IMR-90 (cell line): ENCODE measurements at places on chromosomes 13 and 19. TPM values are rescaled to one million over a fixed set of nuclear protein-coding genes. Genes with fewer than 3 reads are reported as not detected.
A peak's percentile ranks its signal among the peaks of the same experiment; 100 is the strongest.

TNFRSF19 gene
- 18.6 and 21.9 TPM in 2 replicates for total RNA-seq

HTR2A gene
- total RNA-seq: not detected in 2 replicates

ZNF726 gene
- 1.9 and 2.0 TPM in 2 replicates for total RNA-seq

CPB2 gene
- total RNA-seq: not detected in 2 replicates

GRCh38 chr19:42563352-42564210 is 31.1 kb downstream of the CEACAM8 start:
- peak; percentile 39 for DNase-seq

- DNase-seq: no peak
Measured at GRCh38 chr19:51361239-51361638, 4.9 kb downstream of the ETFB start.

DNA sequence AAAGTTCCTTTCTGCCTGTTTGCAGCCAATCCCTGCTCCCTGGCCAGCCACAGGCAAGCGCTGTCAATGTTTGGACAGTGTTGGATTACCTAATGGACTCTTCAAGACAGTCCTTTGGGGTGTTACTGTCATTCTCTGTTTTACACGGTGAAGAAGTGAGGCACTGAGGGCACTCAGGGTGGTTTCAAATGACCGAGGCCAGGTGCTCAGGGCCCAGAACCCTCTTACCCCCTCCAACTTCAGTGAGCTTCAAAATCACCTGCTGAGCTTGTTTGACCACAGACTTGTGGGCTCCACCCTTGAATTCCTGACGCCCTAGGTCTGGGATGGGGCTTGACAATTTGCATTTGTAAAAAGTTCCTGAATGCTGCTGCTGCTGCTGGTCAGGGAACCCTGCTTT is 97.9 kb downstream of the GGACT start:
- DNase-seq: no peak

GRCh38 chr13:98514288-98514687 is 62.6 kb downstream of the STK24 start:
- no peak for DNase-seq

DNA sequence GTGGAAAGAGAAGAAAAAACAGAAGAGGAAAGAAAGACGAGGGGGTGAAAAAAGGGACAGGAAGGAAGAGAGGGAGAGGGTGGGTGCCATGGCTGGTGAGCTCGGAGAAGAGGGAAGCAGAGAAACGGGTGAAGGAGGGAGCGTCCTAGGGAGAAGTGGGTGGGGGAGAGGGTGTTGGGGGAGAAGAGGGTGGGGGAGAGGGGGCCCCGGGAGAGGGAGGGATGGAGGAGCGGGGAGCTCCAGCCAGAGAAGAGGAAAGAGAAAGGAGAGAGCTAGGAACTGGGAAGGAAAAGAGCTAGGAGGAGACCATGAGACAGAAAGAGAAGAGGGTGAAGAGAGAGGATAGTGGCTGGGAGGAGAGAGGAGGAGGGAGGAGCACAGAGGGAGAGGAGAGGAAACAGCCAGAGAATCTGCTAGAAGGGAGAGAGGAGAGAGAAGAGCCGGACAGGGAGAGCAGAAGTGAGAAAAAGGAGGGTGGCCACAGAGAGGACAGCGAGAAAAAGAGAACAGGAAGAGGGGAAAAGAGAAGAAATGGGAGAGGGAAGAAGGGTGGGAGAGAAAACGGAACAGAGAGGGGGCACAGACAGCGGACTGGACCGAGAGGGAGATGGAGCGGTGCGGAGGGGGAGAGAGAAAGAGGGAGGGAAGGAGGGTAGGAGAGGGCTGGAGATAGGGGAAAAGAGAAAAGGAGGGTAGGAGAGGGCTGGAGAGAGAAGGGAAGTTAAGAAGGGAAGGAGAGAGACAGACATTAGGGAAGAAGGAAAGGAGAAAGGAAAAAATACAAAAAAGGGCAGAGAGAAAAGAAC is 11.9 kb upstream of the GARIN5A start:
- no peak for DNase-seq

GRCh38 chr13:76641056-76641455 is 245.1 kb downstream of the KCTD12 start:
- DNase-seq: no peak

DNA sequence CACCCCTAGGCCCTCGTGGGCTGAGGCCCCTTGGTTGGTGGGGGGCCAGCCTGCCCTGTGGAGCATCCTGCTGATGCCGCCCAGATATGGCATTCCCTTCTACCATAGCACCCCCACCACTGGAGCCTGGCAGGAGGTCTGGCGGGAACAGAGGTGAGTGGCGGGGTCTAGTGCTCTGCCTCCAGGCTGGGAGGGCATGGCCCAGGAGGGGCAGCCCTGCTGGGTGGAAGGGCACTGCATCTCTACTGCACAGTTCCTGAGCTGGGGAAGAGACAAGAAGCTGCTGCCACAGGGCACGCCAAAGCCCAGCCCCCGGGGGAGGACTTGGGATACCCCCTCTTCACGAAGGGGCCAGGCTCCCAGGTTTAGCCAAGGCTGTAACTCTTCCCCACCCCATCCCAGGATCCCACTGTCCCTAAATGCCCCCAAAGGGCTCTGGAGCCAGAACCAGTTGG is 2.4 kb upstream of the KMT2B start:
- no peak for DNase-seq

GRCh38 chr13:33285420-33286124 is at the start of gene STARD13:
Gene STARD13 (minus strand): TSS chr13:33285755. CDS start chr13:33285638, 117 bp downstream.
- DNase-seq: peak; percentile 98

GRCh38 chr19:8138201-8138600 is 11.2 kb downstream of the FBN3 start:
- no peak for DNase-seq

- DNase-seq: no peak
Measured at GRCh38 chr13:42592915-42593900, 19.3 kb downstream of the TNFSF11 start.

- peak; percentile 74 for DNase-seq
Measured at GRCh38 chr13:26529441-26529840, 28.0 kb upstream of the WASF3 start.

- DNase-seq: no peak
Measured at GRCh38 chr19:55305491-55305890, 19.6 kb downstream of the TMEM150B start.

- DNase-seq: no peak
Measured at GRCh38 chr19:53161123-53161522, 2.3 kb upstream of the ZNF347 start.

- no peak for DNase-seq
Measured at GRCh38 chr13:112270951-112271350, 105.2 kb upstream of the SPACA7 start.

GRCh38 chr13:91017031-91017668 is 330.3 kb upstream of the MIR17HG start:
- DNase-seq: peak; percentile 9

DNA sequence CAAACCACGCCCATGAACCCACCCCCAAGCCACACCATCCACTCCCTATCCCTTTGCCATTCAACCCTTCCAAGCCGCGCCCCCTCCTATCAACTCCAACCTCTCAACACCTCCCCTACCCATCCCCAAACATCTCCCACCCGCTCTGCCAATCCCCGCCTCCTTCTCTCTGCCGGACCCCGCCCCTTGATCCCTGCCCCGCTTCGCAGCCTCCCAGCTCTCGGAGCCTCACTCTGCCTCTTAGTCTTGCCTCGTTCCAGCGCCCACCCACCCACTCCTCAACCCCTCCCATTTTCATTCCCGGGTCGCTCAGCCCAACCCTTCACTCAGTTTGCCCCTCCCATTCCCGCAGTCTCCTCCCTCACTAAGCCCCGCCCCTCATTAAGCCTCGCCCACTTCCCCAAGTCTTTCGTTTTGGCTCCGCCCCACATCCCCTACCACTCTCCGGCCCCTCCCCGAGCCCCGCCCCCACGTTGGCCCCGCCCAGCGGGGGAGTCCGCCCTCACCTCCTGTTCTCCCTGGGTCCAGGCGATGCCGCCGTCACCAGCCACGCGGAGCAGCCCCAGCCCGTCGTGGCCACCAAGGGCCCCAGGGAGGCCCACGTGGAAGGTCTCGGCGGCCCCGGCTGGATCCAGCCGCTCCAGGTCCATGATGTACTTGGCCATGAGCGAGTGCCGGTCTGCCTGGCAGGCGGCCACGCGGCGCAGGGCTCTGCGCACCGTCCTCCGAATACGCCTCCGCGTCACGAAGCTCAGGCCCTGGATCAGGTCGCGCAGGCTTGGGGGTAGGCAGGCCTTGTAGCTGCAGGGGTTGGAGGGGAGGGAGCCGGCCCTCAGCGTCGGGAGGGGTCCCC is 5.7 kb downstream of the JAK3 start:
- DNase-seq: peak; percentile 63

DNA sequence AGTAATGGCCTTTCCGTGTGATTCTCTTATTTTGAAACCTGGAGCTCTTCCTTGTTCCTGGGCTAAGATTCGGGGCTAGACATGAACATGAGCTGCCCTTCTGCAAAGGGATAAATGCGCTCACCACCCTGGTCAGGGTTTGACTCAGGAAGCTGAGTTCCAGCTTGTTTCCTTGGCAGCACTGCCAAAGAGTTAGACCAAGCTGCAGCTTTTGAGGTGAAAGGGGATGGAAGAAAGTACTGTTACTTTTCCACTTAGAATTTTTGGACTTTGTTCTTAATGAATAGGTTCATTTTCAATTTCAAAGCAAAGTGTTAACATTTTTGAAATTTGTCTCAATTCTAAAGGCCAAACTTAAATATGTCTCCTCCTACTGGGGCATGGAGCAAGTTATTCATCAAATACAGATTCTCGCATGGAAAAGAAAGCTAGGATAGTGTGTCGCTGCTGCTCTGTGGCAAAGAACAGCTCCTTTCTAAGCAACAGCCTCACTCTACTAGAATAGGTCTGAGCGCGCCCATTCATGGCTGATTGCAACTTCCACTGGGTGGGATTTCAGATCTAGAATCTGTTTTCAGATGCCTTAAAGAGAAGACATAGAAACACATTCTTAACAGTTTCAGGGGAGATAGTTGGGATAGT is 2.2 kb downstream of the RGCC start:
- no peak for DNase-seq

DNA sequence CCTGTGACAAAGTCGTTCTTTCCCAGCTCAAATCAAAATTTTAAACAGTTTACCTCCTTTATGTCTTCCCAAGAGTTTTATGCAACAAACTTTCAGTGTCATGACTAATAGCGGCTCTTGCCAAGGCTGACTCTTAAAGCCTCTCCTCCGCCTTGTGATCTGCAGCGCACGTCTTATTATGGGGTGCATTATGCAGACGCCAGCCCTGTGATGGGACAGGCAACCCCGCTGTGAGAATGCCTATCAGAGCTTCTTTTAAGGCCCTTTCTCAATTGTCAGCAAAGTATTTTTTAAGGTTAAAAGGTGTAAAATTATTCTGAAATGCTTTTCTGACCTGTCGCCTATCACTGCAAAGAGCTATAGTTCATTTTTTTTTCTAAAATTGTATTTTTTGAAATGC is 152.8 kb downstream of the SOX1 start:
- no peak for DNase-seq

DNA sequence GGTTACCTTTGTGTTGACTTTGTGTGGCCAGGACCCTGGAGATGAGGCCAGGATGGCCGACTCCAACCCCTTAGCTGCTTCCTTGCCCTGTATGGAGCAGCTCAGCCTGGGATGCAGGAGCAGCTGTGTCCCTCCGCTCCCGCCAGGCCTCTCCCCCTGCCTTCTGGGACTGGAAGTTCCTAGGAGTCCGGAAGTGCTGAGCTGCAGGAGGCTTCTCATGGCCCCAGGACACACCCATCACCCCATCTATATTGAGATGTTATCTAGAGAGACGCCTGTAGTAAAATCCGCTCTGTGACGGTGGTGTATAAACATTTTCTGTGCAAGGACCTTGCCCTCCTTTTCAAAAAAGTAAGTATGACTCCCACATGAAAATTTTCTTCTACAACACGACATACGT is 27.0 kb downstream of the WTIP start:
- DNase-seq: no peak

GRCh38 chr19:18500799-18501198 is 21.1 kb downstream of the ELL start:
- DNase-seq: no peak
